ENCODE measurements at places on chromosomes 11 and 22.

GRCh38 chr11:70063121-70063520 is 15.0 kb upstream of the ANO1 start:
- no peak for DNase-seq

- DNase-seq, result no peak
Observed at GRCh38 chr22:48899523-48900326, 927.9 kb downstream of the BRD1 start.

- no peak for DNase-seq
Observed at GRCh38 chr11:33291004-33291777, 34.0 kb downstream of the HIPK3 start.

- no peak for DNase-seq
Observed at GRCh38 chr11:126024123-126024522, 38.5 kb downstream of the CDON start.

GRCh38 chr22:24376002-24376401 is 51.4 kb upstream of the ADORA2A start:
- no peak for DNase-seq

GRCh38 chr11:17230867-17231851 is 23.4 kb upstream of the PIK3C2A start:
- no peak for DNase-seq

DNA sequence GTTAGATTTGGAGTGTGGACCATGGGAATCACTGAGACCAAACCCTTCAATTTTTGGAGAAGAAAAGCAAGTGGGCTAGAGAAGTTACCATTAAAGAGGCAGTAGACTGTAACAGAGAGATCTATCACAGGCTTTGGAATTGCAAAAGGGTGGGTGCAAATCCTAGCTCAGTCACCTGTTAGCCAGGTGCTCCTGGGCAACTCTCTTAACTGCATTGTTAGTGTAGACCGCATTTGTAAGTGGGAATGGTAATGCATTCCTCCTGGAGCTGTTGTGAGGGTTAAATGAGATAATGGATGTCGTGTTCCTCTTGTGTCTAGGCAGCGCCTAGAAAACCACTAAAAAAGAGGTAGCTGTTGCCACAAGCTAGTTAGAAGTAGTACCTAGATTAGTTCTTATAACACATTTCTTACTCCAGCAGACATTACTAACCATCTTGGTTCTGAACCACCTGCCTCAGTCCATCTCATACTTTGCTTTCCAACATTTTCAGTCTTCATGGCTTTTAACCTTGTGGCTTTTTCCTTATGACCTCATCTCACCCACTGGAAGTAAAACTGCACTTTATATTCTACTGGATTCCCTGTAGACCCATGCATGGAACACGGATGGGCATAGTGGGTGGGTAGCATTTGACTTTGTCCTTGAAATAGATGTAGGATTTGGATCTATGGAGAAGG is 153.0 kb downstream of the HIPK3 start:
- DNase-seq, result no peak

DNA sequence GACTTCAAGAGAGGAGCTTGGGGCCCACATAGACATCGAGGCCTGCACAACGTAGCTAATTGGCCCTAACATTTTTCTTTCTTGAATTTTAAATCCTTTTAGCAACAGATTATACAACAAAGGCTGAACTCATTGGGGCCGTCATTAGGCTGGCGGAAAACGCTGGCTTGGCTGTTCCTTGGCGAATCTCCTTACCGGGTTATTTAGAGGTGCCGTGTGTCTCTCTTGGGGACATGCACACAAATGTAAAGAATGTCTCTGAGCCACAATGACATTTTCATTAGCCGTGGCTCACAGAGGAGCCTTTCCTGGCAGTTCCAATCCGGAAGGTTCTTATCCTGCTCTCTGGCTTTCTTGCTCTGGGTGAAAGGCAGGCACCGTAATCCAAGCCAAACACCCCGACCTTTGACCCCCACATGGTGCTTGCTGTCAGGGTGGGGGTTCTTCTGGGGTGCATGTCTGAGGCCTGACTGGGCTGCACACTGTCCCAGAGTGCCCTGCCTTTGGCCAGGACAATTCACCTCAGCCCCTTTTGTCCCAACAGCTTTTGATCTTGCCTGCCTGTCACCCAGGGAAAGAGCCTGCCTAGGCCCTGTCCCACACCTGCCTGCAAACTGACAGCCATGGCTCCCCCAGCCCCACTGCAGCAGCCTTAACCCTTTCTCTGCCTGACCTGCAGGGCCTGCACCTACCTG is 9.2 kb upstream of the FGF3 start:
- no peak for DNase-seq
